Psoas muscle (tissue), 8 donors: ENCODE measurements at places on chromosomes 2 and 18. TPM values are rescaled to one million over a fixed set of nuclear protein-coding genes. Genes with fewer than 3 reads are reported as not detected.

EIPR1 gene
- total RNA-seq = 12.5 TPM

RESP18 gene
- total RNA-seq = not detected

G6PC2 gene
- total RNA-seq = not detected

GPR75 gene
- 1.3 TPM for total RNA-seq

ZBTB7C gene
- 0.78 TPM for total RNA-seq

C2orf80 gene
- total RNA-seq = not detected

DNAJC5G gene
- total RNA-seq = not detected

C2orf49 gene
- total RNA-seq = 16.1 TPM

WDPCP gene
- 9.3 TPM for total RNA-seq

BCS1L gene
- total RNA-seq = 40.5 TPM

RGPD4 gene
- total RNA-seq = 0.17 TPM

CRYGC gene
- total RNA-seq = not detected

PRSS56 gene
- total RNA-seq = 5.0 TPM

IL1RN gene
- 0.24 TPM for total RNA-seq

TXNL4A gene
- 81.5 TPM for total RNA-seq

AGXT gene
- total RNA-seq = not detected

CCDC138 gene
- total RNA-seq = 2.4 TPM

DNAH6 gene
- total RNA-seq = not detected

ZSWIM2 gene
- not detected for total RNA-seq
